Stimulated activated CD4-positive, alpha-beta T cell treated with anti-CD3 and anti-CD28 coated beads, Interleukin-4, amount 100 ng/mL, for 24 hours (primary cell): ENCODE measurements at places on chromosomes 11 and 22.

DNA sequence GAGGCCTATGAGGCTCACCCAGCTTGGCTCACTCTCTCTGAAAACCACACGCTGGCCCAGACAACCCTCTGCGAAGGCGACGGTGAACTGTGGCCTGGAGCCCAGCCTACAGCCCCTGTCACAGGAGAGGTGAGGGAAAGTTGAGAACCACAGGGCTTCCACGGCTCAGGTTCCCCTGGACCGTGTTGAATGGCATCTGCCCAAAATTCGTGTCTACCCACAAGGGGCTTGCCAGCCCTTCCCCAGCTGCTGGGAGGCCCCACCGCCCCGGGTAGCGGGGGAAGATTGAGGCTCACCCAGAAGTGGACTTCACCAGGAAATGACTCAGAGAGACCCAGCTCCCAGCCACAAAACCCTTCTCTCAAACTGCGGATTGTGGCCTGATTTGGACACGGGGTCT, 197.1 kb downstream of the CTTN start:
- no peak for DNase-seq

DNA sequence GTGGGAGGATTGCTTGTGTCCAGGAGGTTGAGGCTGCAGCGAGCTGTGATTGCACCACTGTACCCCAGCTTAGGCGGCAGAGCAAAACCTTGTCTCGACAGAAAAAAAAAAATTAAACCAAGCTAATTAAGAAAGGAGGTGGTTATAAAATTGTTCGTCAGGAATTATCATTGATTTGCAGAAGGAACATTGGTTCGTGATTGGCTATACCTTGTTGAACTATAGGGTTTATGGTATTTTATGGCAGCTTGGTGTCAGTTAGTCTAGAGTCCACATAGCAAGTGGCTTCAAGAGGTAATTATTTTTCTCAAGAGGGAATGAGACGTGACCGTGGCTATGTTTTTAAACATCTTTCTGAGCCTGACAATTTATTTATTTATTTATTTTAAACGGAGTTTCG, 11.5 kb upstream of the TMEM216 start:
- DNase-seq = no peak

- DNase-seq = no peak
These were observed 1790.8 kb downstream of the LRRC4C start for GRCh38 chr11:39668640-39669039.

DNA sequence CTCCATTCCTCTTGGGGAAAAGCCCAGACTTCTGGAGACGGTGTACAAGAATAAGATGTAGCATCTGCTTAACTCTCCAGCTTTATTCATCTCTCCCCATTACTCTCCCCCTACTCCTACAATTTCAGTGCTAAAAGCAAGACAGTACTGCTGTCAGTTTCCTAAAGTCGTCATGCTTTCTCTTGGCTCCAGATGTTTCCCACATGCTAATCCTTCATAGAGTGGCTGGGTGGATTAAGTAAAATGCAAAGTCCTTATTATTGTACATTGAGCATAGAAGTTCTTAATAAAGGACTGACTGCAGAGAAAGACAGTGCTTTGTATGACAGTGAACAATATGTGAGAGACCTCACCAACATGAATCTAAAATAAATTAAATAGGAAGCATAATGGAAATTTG, 142.2 kb upstream of the UBASH3B start:
- DNase-seq = no peak

- DNase-seq = no peak
These were observed 2.2 kb upstream of the OR52H1 start for GRCh38 chr11:5550440-5551095.

GRCh38 chr11:21911061-21911460, 281.8 kb upstream of the ANO5 start:
- no peak for DNase-seq

DNA sequence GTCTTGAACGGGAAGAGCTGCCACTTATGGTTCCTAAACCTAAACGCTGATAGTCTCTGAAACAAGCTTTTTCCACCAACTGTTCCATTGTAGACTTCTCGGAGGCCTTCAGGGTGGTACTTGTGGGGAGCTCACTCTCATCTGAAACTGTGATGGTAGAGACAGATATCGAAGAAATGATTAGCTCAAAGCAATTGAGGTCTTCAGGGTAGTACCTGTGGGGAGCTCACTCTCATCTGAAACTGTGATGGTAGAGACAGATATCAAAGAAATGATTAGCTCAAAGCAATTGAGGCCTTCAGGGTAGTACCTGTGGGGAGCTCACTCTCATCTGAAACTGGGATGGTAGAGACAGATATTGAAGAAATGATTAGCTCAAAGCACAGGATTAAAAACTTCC, 175.7 kb downstream of the SWAP70 start:
- DNase-seq = no peak

GRCh38 chr11:116062490-116063171, 558.4 kb upstream of the CADM1 start:
- no peak for DNase-seq

- no peak for DNase-seq
These were observed 1.5 kb downstream of the DGAT2 start for GRCh38 chr11:75770102-75770501.
